Articular chondrocyte of knee joint (primary cell): ENCODE measurements at places on chromosomes 6 and 20. TPM values are rescaled to one million over a fixed set of nuclear protein-coding genes. Genes with fewer than 3 reads are reported as not detected.

The PHACTR3 gene
- not detected in 2 replicates for total RNA-seq

The PPP1R3G gene
- 2.1 and 2.2 TPM in 2 replicates for total RNA-seq

The CPXM1 gene
- total RNA-seq, result 0.13 and 0.22 TPM in 2 replicates

The ACSS1 gene
- 4.5 and 8.2 TPM in 2 replicates for total RNA-seq

The WFDC10A gene
- total RNA-seq, result not detected in 2 replicates

The C6orf58 gene
- total RNA-seq, result not detected in 2 replicates

The GRM1 gene
- total RNA-seq, result 0.22 and 0.26 TPM in 2 replicates
